ENCODE measurements at places on chromosomes 4 and X. TPM values are rescaled to one million over a fixed set of nuclear protein-coding genes. Genes with fewer than 3 reads are reported as not detected.

The ZNF711 gene
- polyA plus RNA-seq = 65.9 TPM

The LRCH2 gene
- polyA plus RNA-seq = 11.1 TPM

The BGN gene
- polyA plus RNA-seq = 155 TPM

The AMTN gene
- not detected for polyA plus RNA-seq

The MORF4L2 gene
- 308 TPM for polyA plus RNA-seq

The FAM149A gene
- polyA plus RNA-seq = 67.8 TPM

The GPR50 gene
- polyA plus RNA-seq = not detected

The DCLK2 gene
- 10.5 TPM for polyA plus RNA-seq

The PAGE4 gene
- 1.6 TPM for polyA plus RNA-seq

The FAM47E gene
- polyA plus RNA-seq = 10.4 TPM

DNA sequence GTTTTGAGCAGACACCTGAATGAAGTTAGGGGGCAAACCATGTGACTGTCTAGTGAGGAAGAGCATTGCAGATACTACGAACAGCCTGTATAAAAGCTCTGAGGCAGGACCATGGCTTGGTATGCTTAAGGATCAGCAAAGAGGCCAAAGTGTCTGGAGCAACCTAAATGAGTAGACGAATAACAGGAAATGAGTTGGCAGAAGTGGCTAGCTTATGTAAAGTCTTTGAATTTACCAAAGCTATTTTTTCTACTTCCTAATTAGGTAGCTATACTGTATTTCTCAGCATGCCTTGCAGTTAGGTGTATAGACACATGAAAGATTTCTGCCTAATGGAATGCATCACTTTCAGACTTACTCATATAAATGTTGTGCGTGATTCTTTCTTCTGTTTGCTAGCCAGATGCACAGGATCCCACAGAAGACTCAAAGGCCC lies 9.3 kb upstream of the GPRIN3 start:
- DNase-seq = no peak

- no peak for DNase-seq
These were observed 171.2 kb upstream of the NDP start for GRCh38 chrX:44144177-44144945.

- DNase-seq = no peak
These were observed 86.8 kb upstream of the TSPAN7 start for GRCh38 chrX:38474543-38474942.

DNA sequence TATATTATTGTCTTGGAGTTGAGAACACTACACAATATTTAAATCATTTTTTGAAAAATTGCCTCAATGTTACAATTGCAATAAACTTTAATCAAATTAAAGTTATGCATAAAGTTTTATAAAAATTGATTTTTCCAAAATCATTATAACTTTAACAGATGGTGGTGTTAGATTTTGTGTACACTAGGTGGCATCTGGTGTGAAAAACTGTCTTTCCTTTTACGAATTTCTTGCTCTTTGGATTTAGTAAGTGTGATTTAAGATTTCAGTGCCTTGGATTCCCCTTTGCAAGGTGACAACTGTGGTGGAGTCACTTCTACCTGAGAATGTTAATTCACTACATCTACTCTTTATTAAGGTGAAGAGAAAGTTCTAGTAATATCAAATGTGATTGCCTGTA lies 91.6 kb downstream of the AREG start:
- no peak for DNase-seq

DNA sequence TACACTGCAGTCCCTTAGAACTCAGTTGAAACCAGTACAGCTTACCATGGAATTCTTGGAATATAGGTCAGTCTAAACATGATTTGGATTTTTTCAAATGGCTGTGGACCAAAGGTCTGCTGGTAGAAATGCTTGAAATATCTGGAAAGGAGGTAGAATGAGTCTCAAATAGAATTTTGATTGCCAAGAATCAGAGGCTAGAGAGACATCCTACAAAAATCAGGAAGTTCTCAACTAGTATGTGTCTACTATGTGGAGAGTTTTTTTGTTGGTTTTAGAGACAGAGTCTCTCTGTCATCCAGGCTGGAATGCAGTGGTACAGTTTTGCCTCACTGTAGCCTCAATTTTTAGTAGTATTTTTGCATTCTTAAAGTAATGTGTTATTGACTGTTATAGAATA lies 53.6 kb downstream of the PAQR3 start:
- DNase-seq = no peak

DNA sequence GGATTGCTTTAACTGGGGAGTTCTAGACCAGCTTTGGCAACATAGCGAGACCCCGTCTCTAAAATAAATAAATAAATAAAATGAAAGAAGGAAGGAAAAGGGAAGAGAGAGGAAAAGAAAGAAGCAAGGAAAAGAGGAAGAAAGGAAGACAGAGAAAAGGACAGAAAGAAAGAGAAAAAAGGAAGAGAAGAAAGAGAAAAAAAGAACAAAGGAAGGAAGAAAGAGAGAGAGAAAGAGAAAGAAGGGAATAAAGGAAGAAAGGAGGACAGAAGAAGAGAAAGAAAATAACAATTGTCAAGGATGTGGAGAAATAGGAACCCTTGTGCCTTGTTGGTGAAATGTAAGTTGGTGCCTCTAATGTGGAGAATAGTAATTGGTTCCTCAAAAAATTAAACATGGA lies 74.6 kb downstream of the ANAPC4 start:
- no peak for DNase-seq

DNA sequence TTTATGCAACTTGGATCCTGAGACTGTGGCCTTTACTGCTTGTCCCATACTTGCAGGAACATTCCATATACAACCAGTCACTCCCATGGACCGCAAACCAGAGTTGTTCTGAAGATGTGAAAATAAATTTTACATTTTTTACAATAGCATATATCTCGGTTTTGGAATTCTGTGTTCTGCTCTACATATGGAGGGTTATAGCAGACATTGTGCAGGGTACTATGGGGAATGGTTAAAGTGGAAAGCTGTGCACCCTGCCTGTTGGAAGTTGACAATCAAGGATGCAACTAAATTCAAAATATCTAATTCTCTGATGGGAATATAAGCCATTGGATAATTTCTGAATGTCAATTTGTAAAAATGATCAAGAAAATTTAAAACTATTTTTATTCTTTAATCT lies 603.3 kb downstream of the RAB28 start:
- no peak for DNase-seq

DNA sequence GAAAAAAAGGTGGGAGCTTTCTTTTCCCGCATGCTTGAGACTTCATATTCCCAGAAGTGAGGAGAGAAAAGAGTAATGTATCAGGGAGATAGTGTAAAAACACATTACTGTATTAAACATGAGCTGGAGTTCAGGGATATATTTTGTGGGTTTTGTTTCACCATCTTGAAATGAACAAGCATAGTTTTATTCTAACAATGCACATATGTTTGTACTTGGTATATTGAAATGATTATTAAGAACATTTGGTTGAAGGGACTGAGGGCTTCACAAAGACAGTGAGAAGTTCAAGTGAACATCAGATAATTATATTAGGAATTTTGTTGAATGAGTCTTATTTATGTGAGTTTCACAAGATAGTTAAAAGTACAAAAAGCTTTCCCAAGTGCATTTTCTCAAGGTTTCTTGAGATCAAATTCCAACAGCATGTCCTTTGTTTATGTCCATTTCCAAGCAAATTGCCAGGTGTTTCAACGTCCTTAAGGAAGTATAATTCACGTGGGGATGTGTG lies 368.8 kb downstream of the ANKRD50 start:
- DNase-seq = no peak

DNA sequence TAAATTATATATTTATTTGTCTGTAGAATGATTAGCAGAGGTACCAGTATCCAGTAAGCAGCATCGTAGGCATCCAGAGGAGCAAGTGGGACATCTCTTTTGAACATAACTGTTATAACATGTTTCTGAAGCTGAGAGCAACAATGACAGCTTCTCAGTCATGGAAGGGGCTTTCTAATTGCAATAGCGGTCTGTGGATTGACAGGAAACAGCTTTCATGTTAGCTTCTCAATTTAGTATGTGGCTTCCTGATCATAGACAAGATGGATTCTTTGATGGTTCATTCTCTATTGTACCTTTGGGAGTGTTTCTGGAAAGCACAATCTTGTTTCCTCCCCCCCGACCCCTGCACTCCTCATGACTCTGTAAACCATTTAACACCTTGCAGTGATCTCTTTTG lies 434.6 kb upstream of the GNPDA2 start:
- no peak for DNase-seq

GRCh38 chrX:105837232-105837631 lies 14.9 kb downstream of the NRK start:
- peak; percentile 11 for DNase-seq

DNA sequence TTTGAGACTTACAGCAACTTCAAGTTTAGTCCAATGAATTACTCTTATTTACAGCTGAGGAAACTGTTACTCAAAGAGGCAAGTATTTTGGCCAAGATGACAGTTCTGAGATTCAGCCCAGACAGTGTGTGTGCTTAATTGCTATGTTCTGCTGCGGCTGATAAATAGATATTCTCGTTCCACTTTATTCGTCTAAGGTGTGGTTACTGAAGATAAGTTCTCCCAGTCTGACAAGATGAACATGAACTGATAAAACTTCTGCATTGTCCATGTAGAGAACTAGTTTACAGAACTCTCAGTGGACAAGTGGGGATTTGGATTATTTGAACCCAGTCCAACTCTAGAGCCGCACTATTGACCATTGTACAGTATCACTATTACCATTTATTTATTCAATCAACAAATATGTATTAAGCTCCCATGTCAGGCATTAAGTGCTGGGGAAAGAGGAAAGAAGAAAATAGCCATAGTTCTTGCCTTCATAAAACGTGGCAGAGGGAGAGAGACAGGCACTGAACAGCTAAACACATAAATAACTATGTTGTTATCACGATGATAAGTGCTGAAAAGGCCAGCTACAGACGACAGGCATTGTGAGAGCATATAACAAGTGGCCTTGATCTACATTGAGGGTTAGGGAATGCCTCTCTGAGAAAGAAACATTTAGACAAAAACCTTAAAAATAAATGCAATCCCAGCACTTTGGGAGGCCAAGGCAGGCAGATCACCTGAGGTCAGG lies 4.0 kb upstream of the DHX15 start:
- DNase-seq = no peak

DNA sequence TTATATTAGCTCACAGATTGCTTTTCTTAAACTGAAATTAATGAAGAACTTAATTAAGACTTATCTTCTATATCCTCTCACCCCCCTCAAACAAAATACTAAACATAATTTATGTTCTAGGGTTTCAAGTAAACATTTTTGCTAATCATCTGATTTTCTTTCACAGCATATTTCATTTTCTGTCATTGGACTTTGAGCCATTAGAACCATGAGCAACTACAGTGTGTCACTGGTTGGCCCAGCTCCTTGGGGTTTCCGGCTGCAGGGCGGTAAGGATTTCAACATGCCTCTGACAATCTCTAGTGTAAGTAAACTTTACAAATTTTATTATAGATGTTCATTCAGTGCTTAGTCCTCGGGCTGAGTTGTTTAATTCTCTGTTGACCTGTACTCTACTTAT lies 3.3 kb downstream of the PDLIM5 start:
- DNase-seq = no peak
